Stimulated activated CD4-positive, alpha-beta T cell treated with anti-CD3 and anti-CD28 coated beads, Interleukin-2, amount 100 ng/mL, for 4 hours (primary cell): ENCODE measurements at places on chromosomes 2 and 18.
A peak's percentile ranks its signal among the peaks of the same experiment; 100 is the strongest.

GRCh38 chr18:75524841-75525240 lies 97.3 kb upstream of the SMIM21 start:
- DNase-seq = no peak

DNA sequence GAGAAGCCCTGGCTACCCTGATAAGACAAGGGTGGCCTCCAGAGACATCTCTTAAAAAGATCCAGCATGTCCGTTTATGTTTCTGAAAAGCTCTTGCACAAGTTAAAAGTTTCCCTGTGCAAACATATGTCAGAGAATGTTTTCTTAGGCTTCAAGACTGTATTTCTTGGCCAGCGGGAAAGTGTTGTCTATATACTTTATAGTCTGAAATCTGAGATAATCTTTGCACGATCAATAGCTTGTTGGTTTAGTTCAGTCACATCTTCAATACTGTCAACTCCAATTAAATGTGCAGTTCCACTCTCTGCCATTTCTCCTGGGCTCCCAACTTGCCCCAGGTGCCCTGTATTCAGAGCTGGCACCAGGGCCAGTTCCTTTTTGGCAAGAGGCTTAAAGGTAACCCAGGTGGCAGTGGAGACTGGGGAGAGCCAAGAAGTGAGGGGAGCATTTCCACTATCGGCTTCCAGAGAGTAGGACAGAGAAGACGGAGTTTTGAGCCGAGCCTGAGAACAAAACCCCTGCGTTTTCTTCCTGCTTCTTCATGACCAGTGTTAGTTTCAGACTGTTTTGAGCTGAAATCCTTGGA lies 64.4 kb downstream of the ACOXL start:
- no peak for DNase-seq

- DNase-seq = no peak
Measured at GRCh38 chr2:173989884-173990215, 24.7 kb upstream of the SP3 start.

GRCh38 chr2:68766376-68766845 lies 31.8 kb downstream of the ARHGAP25 start:
- peak; percentile 40 for DNase-seq

GRCh38 chr2:108533832-108534583 lies at the start of gene LIMS1:
Gene LIMS1 (plus strand): TSS chr2:108534470. CDS start chr2:108534563, 93 bp downstream.
- peak; percentile 79 for DNase-seq

GRCh38 chr18:56246916-56247315 lies 391.5 kb downstream of the TXNL1 start:
- no peak for DNase-seq
